ENCODE measurements at places on chromosomes 1 and 21.

DNA sequence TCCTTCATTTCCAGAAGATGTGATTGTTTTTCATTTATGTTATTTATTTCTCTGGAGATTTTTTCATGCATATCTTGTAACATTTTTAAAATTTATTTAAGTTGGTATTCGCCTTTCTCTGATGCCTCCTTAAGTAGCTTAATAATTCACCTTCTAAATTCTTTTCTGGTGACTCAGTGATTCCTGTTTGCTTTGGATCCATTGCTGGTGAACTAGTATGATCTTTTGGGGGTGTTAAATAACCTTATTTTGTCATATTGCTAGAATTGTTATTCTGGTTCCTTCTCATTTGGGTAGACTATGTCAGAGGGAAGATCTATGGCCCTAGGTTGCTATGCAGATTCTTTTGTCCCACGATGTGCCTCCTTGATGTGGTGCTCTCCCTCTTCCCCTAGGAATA, 1347.2 kb upstream of the B3GALT2 start:
- DNase-seq: no peak

- no peak for DNase-seq
Observed at GRCh38 chr1:26350701-26351589, 3.0 kb downstream of the CRYBG2 start.

DNA sequence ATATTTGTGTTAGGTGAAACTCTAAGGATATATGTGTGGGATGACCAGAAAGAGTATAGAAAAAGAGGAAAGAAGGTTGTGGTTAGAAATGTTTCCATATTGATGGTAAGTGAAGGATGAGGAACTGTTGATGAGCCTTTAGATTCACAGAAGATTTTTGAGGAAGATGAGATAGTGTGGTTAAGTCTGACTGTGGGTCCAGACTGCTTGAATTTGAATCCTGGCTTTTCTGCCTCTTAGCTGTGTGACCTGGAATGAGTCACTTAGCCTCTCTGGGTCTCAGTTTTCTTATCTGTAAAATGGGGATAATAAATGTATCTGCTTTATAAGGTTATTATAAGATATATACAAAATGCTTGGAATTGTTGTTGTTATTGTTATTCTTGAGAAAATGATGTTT, 27.5 kb downstream of the RGL1 start:
- no peak for DNase-seq

DNA sequence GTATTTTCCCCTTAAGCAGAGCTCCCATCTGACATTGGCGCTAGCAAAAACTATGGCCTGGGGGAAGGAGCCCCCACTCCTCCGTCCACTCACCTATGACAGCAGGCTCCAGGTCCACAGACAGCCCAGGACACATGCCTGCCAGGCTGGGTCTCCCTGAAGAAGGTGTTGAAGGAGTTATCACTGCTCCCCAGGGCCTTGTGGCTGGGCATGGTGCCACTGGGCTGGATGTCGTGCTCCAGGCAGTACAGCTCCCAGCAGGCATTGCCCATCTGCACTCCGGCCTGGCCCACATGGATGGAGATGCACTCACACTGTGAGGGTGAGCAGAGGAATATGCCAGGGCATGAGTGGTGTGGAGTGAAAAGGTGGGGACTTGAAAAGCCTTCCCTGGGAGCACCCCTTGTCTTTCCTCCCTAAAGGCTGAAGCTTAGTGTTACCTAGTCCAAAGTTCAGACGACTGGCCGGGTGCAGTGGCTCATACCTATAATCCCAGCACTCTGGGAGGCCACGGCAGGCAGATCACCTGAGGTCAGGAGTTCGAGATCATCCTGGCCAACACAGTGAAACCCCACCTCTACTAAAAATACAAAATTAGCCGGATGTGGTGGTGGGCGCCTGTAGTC, 30.0 kb downstream of the RABIF start:
- DNase-seq: peak; percentile 15

DNA sequence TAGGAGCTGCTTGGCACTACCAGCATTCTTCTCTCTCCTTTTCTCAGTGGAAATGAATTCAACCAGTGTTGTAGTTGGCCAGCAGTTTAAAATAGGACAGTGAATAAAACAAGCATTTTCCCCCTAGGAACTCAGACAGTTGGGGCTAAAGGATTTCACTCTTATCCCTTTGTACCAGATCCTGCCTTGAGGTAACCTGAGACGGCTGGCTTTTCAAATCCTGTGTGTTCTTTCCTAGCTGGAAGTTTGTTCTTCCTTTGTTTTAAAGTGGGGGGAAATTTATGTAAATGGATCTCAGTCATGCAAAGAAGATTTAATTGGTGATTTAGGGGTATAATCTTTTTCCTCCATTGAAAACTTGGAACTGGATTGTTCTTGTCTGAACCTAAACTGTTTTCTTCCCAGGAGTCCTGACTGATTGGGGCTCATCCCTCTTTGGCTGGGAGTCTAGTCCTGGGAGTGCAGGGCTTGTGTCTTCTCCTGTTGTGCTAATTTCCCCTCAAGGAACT, 23.3 kb downstream of the ZP4 start:
- no peak for DNase-seq

- peak; percentile 14 for DNase-seq
Observed at GRCh38 chr1:149849111-149849946, 50.0 kb upstream of the BOLA1 start.

DNA sequence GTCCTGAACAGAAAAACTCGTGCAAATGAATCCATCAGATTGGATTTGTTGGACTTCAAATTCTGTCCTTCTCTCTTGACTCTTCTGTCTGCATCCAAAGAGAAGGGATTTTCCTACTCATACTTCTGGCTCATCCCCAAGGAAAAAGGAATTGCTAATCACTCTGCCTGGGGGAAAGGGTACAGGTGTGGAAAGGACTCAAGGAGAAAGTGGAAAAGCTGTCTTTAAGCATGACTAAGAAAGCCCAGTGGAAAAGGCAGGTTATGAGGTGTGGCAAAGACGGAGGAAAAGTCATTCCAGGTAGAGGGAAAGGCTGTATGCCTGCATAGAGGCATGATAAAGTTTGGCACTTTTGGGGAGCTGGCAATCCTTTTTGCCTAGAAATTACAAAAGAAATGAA, 43.4 kb downstream of the PTGS2 start:
- no peak for DNase-seq

DNA sequence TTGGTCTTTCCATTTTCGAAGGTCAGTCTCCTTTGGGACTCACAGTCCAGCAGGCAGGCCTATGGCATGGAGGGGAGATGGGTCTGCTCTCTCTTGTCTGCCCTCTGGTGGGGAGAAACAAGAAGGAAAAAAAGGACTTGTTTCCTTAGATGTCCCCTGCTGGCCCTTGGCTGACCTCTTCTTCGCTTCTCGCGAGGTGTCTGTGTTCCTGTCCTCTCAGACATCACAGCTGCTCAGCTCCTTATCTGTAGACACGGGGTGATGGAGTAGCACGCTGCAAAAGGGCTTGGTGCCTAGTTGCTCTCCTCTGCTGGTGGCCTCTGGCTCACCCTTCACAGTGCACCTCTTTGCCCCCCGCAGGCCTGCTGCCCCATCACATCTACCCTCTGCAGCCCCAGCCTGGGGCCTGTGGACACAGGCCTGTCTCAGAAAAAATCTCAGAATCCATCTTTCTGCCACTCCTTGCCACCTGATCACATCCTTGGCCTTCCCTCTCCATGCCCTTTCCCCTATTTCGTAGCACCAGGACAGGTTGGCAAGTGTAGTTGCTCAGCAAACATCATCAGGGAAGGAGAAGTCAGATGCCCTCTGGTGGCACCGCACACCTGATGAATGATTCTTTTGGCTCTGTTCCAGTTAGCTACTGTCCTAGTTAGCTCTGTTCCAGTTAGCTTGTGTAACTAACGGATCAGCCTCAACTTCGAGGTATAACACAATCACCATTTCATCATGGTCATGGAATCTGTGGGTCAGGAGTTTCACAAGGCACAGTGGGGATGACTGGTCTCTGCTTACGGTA, 18.7 kb upstream of the AK2 start:
- peak; percentile 51 for DNase-seq

GRCh38 chr1:223076362-223076761, 66.7 kb downstream of the TLR5 start:
- no peak for DNase-seq

DNA sequence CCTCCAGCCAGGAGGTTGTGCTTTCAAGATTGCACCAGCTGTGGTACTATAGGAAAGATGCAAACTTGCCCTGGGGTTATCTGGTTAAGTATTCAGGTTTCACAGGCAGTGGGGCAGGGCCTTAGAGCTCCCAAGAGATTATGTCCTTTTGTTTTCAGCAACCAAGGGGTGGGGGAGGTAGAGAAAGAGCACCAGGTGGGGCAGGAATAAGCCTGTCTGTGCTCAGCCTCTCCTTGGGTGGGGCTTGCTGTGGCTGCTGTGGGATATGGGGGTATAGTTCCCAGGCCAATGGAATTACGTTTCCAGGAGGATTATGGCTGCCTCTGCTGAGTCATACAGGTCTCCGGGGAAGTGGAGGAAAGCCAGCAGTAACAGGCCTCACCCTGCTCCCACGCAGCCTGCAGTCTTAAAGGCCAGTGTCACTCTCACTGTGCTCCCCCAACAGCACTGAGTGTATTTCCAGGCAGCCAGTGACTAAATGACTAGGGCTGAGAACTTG, 508.6 kb downstream of the RWDD3 start:
- DNase-seq: no peak

DNA sequence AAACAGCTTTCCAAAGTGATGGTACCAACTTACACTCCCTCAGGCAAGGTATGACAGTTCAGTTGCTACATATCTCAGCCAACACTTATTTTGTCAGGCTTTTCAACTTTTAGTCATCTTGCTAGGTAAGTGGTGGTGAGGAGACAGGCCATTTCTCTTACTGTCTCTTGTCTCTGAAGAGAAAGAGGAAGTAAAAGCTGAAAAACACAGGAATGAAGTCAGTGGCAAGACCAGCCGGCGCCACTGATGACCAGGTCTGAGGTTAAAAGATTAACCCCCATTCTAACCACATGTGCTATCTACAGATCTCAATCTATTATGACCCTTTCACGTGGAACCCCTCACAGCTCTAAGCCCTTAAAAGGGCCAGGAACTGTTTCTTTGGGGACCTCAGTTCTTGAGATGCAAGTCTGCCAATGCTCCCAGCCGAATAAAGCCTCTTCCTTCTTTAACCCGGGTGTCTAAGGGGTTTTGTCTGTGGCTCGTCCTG, 4.2 kb downstream of the ADCY10 start:
- no peak for DNase-seq

GRCh38 chr1:235910357-235911299, 43.9 kb upstream of the LYST start:
- no peak for DNase-seq

DNA sequence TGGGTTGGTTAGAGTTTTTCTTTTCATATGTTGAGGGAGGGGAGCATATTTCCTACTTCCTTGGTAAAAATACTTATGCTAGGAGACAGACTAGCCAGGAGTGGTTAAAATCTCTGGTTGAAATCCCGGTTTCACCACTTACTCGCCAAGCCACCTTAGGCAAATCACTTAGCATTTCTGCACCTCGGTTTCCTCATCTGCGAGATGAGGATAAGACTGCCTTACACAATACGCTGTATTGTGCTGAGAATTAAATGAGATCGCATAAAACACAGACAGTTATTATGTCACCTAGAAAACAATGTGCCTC, 1.4 kb downstream of the IFFO2 start:
- no peak for DNase-seq

GRCh38 chr21:29928537-29928936, 11.3 kb downstream of the GRIK1 start:
- DNase-seq: no peak

DNA sequence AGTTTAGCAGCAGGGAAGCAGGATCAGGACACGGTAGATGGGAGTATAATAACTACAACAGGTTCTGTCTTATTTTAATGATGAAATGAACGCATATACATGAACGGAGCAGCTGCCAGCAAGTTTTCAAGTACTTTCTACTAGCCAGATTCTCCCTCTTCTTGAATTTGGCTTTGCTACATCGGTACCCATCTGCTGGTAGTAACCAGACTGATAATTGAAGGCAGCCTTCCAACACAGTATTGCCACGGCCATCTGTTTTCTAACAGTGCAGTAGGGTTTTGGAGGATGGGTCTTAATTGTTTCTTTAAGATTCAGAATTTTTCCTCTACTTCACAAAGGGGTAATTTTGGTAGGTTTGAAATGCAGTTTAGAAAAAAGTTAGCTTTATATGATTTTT, 33.4 kb downstream of the CENPF start:
- no peak for DNase-seq

GRCh38 chr1:14957375-14958098, 196.0 kb upstream of the TMEM51 start:
- no peak for DNase-seq

DNA sequence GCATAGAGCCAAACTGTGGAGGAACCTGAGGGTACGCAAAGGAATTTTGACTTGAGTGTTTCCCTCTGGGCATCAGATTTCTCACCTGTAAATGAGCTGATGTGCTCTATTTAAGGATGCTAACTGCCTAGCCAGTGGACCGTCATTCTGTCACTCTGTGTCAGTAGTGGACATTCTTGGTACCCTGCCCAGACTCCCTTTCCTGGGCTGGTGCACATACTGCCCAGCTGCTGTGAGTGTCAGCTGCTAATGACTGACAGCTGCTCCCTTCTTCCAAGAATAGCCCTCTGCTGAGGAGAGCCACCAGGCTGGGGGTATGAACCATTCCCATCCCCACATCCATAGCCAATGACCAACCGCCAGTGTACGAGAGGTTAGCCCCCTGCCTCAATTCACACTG, 193.1 kb upstream of the DAB1 start:
- DNase-seq: no peak

DNA sequence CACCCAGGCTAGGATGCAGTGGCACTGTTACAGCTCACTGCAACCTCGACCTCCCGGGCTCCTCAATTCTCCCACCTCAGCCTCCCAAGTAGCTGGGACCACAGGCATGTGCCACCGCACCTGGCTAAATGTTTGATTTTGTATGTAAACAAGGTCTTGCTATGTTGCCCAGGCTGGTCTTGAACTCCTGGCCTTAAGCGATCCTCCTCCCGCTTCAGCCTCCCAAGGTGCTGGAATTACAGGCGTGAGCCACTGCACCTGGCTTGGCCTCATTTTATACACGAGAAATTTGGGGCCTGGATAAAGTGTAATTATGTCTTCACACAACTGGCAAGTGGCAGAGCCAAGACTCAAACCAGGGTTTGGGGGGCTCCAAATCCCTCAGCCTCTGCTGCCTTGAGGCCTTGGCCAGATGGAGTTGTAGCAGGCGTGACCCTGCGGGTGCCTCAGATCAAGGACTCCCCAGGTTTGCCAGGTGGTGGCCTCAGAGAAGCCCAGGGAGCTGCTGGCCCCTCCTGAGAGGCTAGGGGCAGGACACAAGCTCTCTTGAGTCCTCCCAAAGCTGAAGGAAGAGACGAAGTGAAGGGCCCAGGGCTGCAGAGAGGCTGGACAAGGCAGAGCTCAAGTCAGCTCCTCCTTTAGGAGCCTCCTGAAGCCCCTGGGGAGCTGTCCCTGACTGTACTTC, 61.7 kb downstream of the MDM4 start:
- DNase-seq: no peak

- no peak for DNase-seq
Observed at GRCh38 chr1:68384872-68385411, 64.8 kb downstream of the RPE65 start.

- no peak for DNase-seq
Observed at GRCh38 chr1:21335750-21336224, 45.5 kb upstream of the ECE1 start.

DNA sequence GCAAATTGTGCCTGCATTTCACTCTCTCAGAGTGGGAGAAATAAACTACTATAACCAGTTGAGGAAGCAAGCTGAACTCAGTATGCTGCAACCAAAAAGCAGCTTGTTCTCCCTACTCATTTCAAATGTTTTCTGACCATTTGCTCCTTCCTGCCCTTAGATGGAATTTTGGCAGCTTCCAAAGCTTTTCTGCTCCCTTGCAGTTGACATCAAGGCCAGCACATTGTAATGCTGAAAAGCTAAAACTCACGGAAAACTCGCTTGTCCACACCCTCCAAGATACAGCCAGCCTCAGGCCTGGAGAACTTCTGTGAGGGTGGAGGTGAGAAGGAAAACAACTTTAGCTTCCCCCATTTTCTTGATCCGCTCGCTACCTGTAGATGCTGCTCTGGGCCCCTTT, 5.0 kb upstream of the CHML start:
- DNase-seq: no peak
